ENCODE measurements at places on chromosomes 6 and 20.
A peak's percentile ranks its signal among the peaks of the same experiment; 100 is the strongest.

- peak; percentile 56 for DNase-seq
These were observed 15.8 kb upstream of the RBPJL start for GRCh38 chr20:45290677-45291355.

DNA sequence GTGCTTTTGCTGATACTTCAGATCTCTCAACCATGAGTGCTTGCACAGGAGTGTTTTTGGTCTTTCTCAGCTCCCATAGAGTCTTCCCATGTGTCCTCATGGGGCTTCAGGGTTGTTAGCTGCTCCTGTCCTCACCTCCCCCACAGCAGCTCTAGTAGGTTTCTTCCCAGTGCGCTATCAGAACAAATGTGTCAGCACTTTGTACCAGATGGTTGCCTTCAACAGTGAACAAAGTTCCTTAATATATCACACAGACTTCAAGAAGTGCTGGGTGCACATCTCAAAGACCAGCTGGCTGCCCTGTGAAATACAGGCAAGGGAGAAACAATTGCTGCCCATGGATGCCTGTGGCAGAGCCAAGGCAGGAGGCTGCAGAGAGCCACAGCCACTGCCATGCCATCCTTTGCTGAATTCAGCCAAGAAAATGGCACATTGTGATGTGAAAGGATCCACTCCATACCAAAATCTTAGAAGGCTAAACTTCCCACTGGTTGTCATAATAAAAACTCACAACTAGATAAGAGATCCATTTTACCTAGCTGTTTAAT is 471.3 kb downstream of the C6orf118 start:
- DNase-seq, result peak; percentile 6

- DNase-seq, result no peak
These were observed 14.6 kb upstream of the HLA-F start for GRCh38 chr6:29708432-29709179.

DNA sequence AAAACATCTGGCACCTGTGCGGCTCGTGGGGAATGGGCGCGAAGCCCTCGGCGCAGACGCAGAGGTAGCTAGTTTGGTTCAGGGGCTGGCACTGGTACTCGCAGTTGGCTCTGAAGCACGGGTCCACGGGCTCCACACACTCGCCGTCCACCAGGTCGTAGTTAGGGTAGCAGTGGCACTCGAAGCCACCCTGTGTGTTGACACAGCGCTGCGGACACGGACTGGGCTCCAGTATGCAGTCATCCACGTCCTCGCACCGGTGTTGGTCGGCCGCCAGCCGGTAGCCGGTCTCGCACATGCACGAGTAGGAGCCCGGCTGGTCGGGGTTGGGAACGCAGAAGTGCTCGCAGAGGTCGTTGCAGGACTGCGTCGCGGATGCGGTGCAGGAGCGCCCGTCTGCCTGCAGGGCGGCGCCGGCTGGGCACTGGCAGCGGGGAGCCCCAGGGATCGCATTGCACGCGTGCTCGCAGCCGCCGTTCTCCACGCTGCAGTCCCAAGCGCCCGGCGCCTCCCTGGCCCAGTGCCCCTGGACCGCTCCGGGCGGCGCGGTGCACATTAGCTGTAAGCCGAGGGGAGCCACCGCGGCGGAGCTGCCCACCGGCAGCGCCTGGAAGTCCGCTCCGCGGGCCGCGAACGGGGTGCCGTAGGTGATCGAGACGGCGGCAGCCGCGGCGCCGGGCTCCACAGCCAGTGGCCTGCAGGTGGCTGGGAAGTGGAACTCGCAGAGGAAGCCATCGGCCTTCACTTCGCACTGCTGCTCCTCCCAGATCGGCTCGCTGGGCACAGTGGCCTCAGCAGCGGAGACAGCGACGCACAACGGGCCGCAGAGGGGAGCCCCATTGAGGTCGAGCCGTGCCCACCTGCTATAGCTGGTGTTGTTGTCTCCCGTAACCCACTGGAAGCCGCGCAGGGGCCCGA is 930 bp downstream of the THBD start:
- no peak for DNase-seq

GRCh38 chr6:75283907-75284631 is 523 bp downstream of the TMEM30A start:
- peak; percentile 61 for DNase-seq

- DNase-seq, result no peak
These were observed 2.4 kb downstream of the DYNLT1 start for GRCh38 chr6:158642097-158642601.

DNA sequence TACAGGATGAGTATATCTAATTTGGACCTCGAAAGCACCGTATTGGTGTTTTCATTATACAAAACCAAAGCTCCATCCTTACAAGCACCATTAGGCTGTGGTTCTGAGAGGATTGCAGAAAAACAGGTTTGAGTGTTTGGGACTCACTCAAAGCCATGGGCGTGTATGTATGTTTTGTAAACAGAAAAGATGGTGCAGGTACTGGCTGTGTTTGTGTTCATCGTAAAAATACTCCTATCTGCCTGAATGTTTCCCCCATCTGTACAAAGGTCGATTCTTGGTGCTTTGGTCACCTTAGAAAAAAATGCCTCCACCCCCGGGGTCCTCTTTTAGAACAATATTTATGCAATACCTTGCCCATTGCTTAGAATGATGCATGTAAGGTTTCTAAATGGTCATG is 286.6 kb downstream of the TSHZ2 start:
- no peak for DNase-seq

GRCh38 chr6:163999475-164000125 is 585.1 kb downstream of the QKI start:
- no peak for DNase-seq

GRCh38 chr6:30640481-30640880 is 6.5 kb upstream of the C6orf136 start:
- no peak for DNase-seq

DNA sequence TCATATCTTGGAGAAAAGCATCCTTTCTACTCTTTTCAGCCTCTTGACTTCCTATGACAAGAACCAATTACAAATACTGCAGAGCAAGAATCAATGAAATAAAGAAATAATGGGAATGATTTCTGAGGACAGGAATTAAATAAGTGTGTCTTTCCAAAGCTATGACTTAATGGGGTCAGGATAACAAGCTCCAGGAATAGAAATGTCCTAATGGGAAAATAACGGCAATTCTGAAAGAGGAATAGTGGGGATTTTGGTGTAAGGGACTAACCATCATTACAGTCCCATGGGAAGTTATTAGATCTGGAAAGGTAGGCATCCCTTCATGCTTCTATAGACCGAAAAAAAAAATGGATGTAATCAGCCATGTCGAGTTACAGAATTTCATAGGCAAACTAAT is 28.2 kb upstream of the SNAP25 start:
- no peak for DNase-seq

- DNase-seq, result no peak
These were observed 3.1 kb upstream of the HINT3 start for GRCh38 chr6:125953502-125953875.

DNA sequence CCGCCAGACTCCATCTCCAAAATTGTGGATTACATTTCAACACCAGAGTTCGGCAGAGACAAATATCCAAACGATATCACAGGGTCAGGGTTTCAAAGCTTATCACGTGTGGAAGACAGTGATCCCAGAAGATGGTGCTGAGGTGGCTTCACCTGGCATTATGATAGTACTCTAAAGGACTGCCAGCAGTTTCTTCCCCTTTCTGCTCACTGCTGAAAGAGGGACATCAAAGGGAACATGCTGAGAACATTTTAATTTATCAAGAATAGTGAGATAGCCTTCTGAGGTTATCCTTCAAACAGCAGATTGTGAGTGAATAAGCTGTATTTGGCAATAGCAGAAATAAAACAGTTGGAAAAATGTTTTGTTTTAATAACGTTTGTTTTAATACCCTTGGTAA is 79.7 kb downstream of the FIG4 start:
- DNase-seq, result no peak

DNA sequence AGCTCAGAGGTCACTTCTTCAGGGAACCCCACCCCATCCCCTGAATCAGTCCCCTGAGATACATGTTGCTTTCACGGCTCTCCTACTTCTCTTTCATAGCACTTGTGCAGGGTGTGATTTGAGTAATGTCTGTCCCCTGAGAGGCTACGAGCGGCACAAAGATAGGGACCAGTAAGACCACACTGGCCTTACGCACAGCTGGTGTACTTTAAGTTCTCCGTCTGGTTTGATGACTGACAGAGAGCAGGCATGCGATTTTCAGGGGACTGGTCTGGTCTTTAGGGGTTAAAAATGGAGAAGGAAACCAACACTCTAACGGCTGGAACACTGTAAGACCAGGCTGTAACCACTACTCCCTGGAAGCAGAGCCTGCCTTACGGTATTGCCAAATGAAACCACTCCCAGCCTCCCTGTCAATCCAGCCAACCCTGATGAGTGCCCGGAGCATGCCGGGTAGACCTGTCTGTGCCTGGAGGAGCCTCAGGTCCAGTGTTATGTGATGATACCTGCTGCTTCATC is 47.1 kb downstream of the ELMO2 start:
- DNase-seq, result no peak

Measured in left renal pelvis (tissue), 4 donors.